ENCODE measurements at places on chromosomes 4 and X. TPM values are rescaled to one million over a fixed set of nuclear protein-coding genes. Genes with fewer than 3 reads are reported as not detected.

The RNF128 gene
- total RNA-seq, result not detected

The MAP3K15 gene
- total RNA-seq, result 1.8 TPM

The TREX2 gene
- total RNA-seq, result 0.78 TPM

The VAMP7 gene
- 30.7 TPM for total RNA-seq

The GNRHR gene
- not detected for total RNA-seq

The DUX4 gene
- not detected for total RNA-seq

The AR gene
- total RNA-seq, result 3.5 TPM

The CHRDL1 gene
- total RNA-seq, result not detected
